ENCODE measurements at places on chromosomes 11 and 22. TPM values are rescaled to one million over a fixed set of nuclear protein-coding genes. Genes with fewer than 3 reads are reported as not detected.

DNA sequence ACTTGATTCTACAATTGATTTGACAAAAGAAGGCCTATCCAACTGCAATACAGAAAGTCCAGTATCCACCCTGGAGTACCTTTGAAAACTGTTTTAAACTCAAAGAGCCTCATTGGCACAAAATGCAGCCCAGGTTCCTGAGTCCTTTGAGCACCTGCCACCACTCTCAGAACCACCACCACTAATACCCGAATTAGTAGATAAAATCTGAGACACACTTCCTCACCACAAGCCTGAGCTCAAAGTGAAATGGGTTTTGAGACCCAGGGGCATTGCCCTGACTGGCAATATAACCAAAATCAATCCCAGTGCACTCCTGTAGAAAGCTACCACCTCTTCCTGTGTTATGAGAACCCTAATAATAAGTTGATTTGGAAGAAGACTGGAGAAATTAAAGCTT, 215.7 kb downstream of the CSNK2A3 start:
- no peak for DNase-seq
- no peaks in the 10 kb centered on the region for H3K36me3 ChIP-seq
- H3K4me1 ChIP-seq: no peaks in the 10 kb centered on the region
- no peaks in the 10 kb centered on the region for H3K27me3 ChIP-seq
- no peak overlapping the region for H3K4me3 ChIP-seq

DNA sequence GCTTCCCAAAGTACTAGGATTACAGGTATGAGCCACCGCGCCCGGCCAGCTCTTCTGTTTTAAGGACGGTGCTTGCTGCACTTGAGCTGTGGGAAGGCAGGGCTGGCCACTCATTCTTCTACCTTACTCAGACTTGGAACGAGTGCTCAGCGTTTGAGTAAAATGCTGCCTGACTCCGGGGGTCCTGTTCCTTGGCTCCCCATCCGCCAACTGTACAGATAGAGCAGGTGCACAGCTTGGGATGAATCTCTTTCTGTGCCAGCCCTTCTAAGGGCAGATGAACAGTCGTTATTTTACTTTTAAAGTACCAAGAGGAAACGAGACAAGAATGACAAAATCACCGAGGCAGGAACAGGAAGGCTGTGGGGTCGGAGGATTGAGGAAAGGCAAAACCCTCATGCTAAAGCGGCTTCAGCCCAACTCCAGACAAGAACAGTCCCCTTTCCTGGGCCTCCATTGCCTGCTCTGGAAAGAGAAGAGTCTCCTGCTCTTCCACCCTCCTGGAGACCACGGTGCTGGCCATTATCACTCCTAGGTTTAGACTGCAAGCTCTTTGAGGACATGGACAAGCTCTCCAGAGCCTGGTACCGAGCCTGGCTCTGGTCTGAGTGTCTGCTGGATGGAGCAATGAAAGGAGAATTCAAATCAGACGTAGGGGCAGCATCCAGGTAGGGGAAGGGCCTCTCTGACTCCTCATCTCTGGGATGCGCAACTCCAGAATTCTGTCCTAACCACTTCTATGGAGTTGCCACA, 1.1 kb upstream of the SUN2 start:
- no peaks in the 10 kb centered on the region for H3K27me3 ChIP-seq

- H3K36me3 ChIP-seq: no peaks in the 10 kb centered on the region
- no peak overlapping the region for H3K27ac ChIP-seq
- H3K4me1 ChIP-seq: peaks cover 17% of the 10 kb centered on the region
- peak; percentile 42 for DNase-seq
These were observed 6.1 kb upstream of the STIM1 start for GRCh38 chr11:3849297-3849874.

The C11orf87 gene
- not detected for total RNA-seq
